ENCODE measurements at places on chromosomes 11 and 22.

DNA sequence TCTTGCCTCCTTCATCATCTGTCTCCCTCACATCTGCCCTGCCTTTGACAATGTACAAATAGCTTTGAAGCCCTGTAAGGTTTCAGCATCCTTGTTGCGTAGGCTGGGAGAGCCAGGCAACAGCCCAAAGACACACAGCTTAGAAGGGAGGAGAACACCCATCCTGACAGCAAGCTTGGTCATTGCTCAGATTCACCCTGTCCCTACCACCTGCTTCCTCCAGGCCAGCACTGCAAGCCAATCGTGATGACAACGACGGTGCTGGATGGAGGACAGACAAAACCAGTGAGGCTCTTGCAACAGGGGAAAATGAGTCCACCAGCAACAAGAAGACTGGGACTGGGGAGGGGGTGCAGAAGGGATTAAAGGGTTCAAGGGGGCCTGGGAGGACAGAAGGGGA lies 32.9 kb upstream of the CD5 start:
- DNase-seq, result no peak

DNA sequence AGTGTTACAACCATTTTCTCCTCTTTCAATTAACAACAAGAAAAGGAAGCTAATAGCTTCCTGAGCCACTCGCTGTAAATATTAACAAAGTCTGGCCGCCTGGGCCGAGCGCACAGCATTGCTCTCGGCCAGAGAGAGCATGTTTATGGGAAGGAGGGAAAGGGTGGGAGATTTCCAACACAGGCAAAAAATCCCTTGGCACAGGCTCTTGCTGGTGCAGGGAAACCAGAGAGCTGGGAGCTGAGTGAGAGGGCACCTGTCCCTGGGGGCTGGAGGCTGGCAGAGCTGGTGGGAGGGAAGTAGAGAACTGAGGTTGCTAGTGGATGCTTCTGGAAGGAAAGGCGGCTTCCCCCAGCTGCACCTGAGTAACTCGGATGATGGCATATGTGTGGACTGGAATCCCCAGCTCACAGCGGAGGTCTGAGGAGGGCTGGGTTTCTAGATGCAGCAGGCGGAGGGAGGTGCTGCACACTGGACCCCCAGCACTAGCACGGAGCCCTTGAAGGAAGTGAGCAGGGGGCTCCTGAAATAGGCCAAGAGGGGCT lies 59.6 kb downstream of the FLRT1 start:
- DNase-seq, result no peak

- DNase-seq, result no peak
Measured at GRCh38 chr11:5441414-5441813, at the start of gene OR51I1. Gene OR51I1 (minus strand): TSS chr11:5441514. CDS start chr11:5441514, 0 bp downstream.

DNA sequence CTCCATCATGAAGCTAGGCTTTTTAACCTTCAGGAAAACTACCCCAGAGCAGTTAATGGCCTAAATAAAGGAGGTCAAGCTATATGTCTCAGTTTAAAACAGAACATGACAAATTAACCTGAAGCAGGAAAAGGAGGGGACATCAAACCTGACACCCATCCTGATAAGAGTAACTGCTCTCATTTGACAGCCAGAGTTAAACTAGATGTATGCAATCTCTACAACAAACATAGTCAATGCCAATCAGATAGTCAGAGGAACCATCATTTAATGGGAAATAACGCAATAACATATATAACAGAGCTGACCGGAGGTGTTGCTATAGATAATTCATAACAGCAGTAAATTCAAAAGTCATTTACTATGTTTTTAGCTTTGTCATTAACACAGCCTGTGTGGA lies 3.1 kb downstream of the ZNF202 start:
- DNase-seq, result no peak

- no peak for DNase-seq
Measured at GRCh38 chr11:128701936-128702335, 8.1 kb downstream of the FLI1 start.

DNA sequence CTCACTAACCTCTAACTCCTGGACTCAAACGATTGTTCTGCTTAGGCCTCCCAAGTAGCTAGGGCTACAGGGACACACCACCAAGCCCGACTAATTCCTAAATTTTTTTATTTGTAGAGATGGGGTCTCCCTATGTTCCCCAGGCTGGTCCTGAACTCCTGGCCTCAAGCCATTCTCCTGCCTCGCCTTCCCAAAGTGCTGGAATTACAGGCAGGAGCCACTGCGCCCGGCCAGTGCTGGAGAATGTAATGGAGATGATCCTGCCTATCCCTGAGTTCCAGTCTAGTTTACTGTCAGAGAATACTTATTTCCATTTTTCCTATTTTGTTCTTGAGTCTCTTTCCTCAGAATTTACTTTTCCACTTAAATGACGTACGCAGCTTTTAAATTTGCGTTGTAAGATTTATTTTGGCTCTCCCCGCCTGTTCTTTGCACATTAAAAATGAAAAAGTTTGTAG lies at the start of gene CHEK1:
Gene CHEK1 (plus strand): TSS at position 408 of the 458 bp plus-strand sequence. CDS start 1,606 bp downstream, outside the sequence.
- DNase-seq, result no peak

Measured in activated CD8-positive, alpha-beta memory T cell treated with anti-CD3 and anti-CD28 coated beads for 1 hour (primary cell).